Cerebellar nuclear complex (tissue), 1 donor: ENCODE measurements at places on chromosomes 4 and X.

GRCh38 chr4:16672421-16672820, 226.0 kb downstream of the LDB2 start:
- DNase-seq, result no peak

DNA sequence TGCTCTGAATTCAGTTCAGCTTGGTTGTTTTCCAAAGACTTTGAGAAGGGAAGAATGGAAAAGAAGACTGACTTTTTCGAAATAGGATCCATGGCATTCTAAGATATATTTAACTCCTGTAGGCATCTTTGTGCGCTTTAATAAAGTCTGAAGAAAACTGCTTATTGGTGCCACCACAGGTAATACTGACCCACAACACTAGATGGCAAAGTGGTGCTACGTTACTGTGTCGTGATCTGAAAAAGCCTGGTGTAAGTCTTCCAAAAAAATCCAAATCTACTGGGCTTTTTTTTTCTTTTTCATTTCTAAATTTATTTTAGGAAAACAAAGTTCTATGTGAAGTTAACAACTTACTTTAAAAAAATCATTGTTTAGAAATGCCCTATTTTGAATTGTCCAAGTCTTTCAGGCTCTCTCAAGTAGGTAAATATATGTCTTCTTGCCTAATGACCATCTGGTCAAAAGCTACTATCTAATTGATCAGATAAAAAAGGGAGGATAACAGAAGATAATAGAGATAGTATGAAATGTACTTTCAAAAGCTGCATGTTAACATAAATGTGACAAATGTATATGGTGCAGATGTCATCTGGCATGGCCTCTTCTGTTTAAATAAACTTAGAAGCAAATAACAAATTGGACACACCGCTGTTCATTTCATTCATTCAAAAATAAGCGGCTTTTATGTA, 47.0 kb upstream of the MID1IP1 start:
- no peak for DNase-seq

DNA sequence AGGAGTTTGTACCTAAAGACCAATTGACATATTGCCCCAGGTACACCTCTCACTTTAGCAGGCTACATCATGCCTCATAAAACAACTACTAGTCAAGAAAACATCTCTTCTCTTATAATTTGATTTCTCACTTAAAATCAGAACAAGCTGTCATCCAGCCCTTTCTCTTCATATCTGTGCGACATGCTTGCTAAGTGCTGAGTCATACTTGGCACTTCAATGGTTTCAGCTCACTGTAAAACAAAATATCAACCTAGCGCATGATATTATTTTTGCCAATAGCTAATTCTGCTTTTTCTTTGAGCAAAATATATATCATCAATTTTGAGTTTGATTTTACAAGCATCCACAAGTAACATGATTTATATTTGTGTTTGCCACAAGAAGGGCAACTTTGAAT, 27.9 kb upstream of the FUNDC1 start:
- DNase-seq, result no peak

DNA sequence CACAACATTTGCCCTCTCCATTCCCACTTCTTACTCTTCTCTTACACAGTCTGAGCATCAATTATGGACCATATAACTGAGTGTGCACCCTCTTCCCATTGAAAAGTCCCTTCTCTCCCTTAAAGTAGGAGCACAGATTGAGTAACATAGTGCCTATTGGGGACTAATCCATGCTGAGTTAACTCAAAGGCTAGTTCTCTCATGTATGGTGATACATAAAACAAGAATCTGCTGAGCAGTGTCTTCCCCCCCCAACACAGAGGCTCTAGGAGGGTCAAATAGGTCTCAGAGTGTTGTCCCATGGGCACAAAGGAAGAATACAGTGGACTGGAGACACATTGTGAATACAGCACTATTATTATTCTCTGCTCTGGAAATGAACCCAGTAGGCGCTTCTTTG, 274.6 kb upstream of the BOD1L1 start:
- no peak for DNase-seq

DNA sequence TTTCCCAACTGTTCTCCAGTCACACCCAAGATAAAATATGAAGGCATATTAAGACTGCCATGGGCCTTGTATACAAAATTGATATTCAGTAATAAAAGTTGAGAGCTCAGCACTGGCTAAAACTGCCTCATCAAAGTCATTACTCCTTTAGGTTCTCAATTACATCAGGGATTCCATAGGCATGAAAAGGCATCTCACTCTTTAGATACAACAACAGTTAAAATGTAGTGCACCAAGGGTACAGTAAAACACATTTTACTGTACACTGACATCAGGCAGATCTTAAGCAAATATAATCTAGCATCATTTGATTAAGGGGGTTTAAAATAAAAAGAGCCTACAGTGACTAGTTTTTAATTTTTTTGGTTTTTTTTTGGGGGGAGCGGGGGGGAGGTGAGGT, 107.7 kb downstream of the PPP3CA start:
- DNase-seq, result no peak

GRCh38 chrX:139930401-139930800, 2.5 kb downstream of the ATP11C start:
- DNase-seq, result no peak

GRCh38 chrX:143429811-143430210, 87.5 kb downstream of the SPANXN3 start:
- DNase-seq, result no peak

DNA sequence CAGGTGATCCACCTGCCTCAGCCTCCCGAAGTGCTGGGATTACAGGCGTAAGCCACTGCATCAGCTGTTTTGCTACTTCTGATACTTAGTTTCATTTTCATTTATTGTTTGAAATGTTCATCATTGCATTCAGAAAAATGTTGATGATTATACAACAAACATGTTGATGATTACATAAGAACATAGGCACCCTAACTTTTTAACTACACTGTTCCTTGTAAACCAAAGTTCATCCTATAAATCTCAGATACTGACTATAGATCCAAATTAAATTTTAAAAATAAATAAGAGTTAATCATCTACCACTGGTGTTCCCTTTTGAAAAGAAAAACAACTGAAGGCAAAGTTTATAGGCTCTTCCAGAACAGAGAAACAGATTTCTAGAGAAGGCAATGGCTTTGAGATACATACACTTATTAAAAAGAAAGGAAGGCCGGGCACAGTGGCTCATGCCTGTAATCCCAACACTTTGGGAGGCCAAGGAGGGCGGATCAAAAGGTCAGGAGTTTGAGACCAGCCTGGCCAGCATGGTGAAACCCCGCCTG, 23.4 kb downstream of the TRIM75 start:
- no peak for DNase-seq

GRCh38 chr4:92184566-92184965, 119.2 kb upstream of the GRID2 start:
- no peak for DNase-seq

DNA sequence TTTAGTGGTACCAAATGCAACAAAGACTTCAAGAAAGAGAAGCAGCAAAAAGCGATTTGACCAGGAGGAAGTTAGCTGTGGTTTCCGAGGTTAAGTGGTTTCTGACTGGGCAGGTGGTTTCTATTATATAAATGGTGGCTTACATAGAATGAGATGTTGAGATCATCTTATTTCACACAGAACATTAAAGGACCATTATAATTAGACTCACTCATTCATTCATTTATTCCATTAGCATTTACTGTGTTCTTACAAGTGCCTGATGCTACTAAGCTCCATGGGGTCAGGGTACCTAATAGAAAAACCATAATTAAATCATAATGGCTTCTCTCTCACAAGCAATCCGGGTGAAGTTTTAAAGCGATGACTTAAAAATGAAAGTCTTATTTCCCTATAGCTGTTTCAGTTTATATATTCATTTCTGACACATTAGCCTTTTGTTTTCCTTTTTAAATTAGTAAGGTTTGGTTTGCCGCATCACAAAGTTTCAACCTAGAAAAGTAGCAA, 10.6 kb downstream of the TSPAN6 start:
- no peak for DNase-seq

GRCh38 chr4:129978315-129978714, 882.4 kb downstream of the C4orf33 start:
- no peak for DNase-seq

DNA sequence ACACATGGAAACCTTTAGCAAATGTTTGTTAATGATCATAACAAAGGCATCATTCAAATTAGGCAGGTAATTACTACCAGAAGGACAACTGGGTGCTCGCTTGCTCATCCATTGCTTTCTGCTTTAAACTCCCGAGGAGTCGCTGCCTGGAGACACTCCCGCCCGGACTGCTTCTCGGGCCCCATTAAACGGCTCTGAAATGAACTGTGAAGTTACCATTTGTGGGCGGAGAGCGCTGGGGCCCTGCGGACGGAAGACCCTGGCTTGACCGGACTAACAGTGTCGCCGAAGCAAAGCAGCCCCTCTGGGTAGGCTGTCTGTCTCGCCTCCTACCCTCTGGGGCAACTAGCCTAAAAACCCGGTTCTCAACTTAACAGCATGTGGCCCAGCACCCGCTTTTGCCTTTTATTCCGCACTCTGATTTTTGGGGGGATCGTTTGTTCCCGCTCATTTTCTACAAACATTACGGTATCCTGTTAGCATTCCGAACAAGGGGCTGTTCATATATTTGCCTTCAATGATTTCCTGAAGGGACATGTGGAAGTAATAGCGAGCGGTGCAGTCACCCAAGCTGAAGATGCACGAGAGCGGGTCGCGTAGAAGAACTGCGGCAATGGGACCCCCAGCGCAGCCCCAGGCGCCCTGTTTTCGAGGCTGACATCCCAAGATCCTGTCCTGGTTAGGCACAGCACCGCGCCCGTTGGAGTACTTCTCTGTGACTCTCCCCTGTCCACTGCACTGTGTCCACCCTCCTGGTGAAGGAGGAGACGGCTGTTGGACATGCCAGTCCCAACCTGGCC, 1.6 kb upstream of the PDGFRA start:
- no peak for DNase-seq

DNA sequence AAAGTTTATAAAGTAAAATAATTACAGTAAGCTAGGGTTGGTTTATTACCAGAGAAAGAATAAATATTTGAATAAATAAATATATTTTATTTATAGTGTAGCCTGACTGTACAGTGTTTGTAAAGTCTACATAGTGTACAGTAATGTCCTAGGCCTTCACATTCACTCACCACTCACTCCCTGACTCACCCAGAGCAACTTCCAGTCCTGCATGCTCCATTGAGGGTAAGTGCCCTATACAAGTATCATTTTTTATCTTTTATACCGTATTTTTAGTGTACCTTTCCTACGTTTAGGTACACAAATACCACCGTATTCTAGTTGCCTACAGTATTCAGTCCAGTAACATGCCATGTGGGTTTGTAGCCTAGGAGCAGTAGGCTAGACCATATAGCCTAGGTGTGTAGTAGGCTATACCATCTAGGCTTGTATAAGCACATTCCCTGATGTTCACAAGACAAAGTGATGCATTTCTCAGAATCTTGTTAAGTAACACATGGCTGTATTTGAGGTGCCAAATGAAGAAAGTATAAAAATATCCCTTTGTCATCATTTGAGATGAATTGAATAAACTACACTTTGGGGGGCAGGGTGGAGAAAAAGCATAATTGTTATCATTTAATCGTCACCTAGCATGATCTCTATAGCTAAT, 14.7 kb upstream of the KLHL8 start:
- no peak for DNase-seq

- DNase-seq, result no peak
Observed at GRCh38 chrX:129565046-129565650, 25.1 kb downstream of the OCRL start.

DNA sequence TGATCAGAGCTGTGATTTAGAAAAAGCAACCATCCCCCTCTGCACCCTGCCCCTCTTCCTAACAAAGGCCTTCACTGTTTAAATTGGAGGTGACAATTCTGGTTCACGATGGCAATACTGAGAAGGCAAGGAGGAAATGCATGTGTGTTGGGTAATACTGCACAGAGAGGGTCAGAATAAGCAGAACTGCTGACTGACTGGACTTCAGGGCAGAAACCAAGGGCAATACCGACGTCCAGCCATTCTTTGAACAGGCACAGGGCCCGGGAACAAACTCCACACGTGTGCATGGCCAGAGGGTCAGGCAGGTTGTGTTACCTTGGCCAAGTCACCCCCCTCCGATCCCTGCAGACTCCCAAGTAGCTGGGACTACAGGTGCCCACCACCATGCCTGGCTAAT, 6.0 kb downstream of the ACSL1 start:
- DNase-seq, result no peak

- no peak for DNase-seq
Observed at GRCh38 chr4:37767546-37767945, 58.9 kb upstream of the PGM2 start.

- DNase-seq, result no peak
Observed at GRCh38 chr4:148238811-148239493, 203.3 kb downstream of the NR3C2 start.

- DNase-seq, result no peak
Observed at GRCh38 chr4:186422296-186422695, 133.1 kb downstream of the MTNR1A start.

DNA sequence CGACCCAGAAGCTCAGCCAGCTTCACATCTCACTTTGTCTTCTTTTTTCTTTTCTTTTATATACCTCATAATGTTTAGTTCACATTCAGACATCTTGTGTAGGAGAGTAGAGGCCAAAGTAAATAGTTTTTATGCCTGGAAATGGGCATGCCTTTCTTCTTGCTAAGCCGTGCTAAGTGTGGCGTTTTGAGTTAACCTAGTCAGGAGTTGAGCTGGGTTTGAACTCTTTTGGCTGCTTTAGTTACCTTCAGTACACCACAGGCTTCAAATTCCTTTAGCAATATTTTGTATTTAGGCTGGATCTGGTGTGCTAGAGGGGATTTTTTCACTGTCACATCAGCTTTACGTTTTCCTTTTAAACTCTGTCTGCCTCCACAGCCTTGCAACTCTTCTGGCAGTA, 300.8 kb downstream of the ZNF674 start:
- DNase-seq, result no peak
